ENCODE measurements at places on chromosomes 13 and 19.

GRCh38 chr13:76644906-76645305, 241.3 kb downstream of the KCTD12 start:
- DNase-seq: no peak

- DNase-seq: peak; percentile 47
These were observed 142.2 kb downstream of the SIPA1L3 start for GRCh38 chr19:38049105-38049649.

DNA sequence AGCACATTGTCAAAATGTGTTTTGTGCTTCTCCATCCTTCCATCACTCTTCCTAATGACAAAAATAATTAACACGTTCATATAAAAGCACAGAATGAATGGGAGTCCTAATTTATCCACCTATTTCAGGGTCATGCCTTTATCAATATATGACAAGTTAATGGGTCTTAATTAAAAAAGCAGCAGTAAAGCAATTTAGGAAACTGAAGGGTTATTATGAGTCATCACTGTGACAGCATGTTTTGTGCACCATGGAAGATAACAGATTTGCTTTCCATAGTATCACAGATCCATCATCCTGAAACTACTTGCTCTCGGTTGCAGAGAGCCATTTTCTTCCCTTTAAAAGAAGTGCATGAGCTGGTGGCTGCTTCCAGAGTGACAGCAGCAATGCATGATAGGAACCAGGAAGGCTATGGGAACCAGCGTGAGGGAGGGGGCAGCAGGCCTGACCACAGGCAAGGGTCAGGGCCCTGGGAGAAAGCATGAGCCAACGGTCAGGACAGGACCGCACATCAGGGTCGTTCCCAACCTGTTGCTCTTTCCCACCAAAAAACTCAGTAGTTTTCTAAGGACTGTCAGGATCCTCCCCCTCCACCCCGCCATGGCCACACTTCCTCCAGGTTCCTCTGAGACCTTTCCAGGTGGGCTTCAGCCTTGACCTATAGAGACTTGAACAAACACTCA, 784.1 kb downstream of the UQCRFS1 start:
- DNase-seq: no peak

- peak; percentile 58 for DNase-seq
These were observed 7.8 kb upstream of the SERTAD1 start for GRCh38 chr19:40433391-40434216.

GRCh38 chr13:63460462-63461090, 2044.9 kb upstream of the PCDH20 start:
- DNase-seq: no peak

DNA sequence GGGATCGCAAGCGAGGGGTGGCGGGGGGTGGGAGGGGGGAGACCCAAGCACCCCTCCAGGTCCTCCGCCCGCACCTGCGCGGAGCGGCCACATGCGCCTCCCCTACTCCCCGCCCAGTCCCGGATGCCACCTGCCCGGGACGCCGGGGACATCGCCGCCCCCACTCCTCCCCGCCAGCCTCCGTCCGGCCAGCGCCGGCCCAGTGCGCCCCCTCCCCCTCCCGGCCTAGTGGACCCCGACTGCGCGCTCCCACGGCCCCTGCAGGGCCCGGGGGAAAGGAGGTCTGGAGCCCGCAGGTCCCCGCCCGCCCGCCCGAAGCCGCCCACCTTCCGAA, 263 bp downstream of the RHPN2 start:
- peak; percentile 59 for DNase-seq

DNA sequence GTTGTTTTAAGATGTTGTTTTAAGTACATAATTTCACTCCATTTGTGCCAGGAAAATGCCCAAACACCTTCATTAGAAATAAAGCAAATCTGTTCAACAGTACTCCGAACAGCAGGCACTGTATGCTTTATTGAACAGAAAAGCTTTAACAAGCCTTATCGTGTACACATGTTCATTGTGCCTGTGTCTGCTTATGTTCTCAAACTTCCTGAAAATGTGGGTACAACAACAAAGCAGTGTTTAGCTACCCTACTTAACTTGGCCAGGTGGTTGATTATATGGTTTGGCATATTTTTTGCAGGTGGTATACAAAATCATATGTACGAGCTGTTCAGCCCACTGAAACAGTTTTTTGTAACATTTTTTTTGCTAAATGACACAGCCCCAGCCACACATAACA, 718.0 kb downstream of the DACH1 start:
- no peak for DNase-seq

DNA sequence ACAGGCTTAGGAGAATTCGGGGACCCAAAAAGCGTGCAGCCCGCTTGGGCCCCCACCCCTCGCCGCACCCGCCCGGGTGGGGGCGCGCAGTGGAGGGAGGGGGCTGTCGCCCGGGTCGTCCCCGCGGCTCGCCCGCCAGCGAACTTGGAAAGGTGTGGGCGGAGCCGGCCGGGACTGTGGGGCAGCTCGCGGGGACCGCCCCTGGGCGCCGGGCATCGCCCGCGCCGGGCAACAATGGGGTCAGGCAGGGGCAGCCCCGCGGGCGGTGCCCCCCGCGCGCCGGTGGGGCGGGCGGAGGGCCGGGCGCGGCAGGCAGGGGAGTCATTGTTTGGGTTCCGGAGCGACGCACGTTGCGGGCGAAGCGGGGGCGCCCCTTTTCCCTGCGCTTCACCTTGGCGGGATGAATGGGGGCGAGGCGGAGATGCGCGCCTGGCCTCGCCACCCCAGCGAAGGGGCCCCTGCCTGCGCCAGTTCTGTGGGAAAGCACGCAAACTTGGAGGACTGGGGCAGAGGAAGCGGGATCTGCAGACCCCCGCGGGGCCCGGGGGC, 647 bp upstream of the KLF12 start:
- DNase-seq: peak; percentile 17

- DNase-seq: no peak
These were observed 22.2 kb downstream of the PPP2R1A start for GRCh38 chr19:52211926-52212571.

GRCh38 chr19:16825312-16826052, 3.7 kb upstream of the SIN3B start:
- DNase-seq: no peak

DNA sequence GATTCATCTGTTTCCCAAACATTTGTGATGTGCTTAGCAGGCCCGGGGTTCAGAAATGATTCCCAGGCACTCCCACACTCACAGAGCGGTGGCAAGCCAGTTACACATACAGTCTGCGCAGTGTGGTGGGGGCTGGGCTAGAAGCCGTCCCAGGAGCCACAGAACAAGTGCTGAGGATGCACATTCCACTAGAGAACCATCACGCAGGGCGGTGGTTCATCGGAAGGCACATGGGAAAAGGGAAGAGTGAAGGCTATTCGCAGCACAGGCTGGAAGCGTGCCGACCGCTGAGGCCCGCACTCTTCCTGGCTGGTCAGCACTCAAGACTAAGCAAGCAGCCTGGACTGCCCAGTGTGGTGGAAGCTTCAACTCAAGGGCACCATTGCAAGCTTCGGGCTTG, 126.3 kb upstream of the SLC7A1 start:
- DNase-seq: no peak
